ENCODE measurements at places on chromosomes 5 and 9.

DNA sequence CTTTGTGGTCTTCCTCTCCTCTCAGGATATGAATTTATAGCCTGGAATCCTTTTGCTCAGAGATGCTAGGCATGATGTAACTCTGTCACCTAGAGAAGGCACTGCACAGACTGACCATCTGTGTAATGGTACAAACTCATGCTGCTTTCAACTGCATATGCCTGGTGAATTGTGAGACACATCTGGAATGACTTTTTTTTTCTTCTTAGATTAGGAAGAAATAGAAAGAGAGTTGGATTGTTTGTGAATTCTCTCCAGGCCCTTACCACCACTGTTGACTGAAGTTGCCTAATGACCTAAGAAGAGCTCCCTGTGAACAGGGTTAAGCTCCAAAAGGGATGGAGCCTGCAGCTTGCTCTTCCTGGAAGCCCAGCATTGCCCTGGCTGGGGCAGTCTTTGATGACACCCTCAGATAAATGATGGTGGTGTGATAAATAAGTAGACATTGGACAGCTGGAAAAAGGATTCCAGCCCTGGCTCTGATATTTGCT, 47.8 kb upstream of the TRIM32 start:
- DNase-seq: no peak

GRCh38 chr9:90169490-90169889, 473.1 kb downstream of the DIRAS2 start:
- no peak for DNase-seq

GRCh38 chr9:90544488-90544887, 98.1 kb downstream of the DIRAS2 start:
- no peak for DNase-seq

DNA sequence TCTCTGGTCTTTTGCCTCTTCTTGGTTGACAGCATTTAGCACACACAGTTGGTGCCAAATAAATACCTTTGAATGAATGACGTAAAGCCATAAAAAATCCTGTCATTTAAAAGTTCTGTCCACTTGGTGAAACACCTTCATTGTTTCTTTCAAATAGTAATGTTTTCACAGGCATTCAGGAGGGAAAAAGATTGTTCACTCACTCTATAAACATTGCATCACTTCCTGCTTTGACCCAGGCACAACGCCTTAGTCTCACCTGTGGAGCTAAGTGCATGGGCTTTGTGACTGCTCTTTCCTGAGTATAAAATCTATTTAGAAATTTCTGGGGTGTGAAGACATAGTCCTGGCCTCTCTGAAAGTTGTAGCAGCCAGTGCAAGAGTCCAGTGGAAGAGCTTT, 88.9 kb upstream of the CXCL14 start:
- DNase-seq: no peak

- no peak for DNase-seq
Observed at GRCh38 chr5:81925981-81926380, 45.8 kb upstream of the ATG10 start.

DNA sequence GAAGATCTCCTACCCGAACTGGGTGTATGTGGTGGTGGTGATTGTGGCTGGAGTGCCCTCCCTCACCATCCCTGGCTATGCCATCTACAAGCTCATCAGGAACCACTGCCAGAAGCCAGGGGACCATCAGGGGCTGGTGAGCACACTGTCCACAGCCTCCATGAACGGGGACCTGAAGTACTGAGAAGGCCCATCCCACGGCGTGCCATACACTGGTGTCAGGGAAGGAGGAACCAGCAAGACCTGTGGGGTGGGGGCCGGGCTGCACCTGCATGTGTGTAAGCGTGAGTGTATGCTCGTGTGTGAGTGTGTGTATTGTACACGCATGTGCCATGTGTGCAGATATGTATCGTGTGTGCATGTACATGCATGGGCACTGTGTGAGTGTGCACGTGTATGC, 3.5 kb upstream of the SLC6A18 start:
- DNase-seq: no peak

- DNase-seq: peak; percentile 75
Observed at GRCh38 chr9:128438343-128439109, 17.3 kb upstream of the ODF2 start.

DNA sequence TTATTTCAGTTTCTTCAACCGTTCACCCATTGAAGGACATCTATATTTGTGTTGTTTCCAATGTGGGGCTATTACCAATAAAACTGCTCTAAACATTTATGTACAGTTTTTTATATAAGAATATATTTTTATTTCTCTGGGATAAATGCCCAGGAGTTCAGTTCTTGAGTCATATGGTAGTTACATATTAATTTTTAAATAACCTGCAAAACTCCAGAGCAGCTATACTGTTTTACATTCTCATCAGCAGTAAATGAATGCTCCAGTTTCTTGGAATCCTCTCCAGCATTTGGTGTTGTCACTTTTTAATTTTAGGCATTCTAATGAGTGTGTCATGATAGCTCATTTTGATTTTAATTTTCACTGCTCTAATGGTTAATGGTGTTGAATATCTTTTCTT, 36.2 kb downstream of the CDK7 start:
- DNase-seq: no peak

- DNase-seq: no peak
Observed at GRCh38 chr9:97660340-97660739, 26.7 kb downstream of the NCBP1 start.

DNA sequence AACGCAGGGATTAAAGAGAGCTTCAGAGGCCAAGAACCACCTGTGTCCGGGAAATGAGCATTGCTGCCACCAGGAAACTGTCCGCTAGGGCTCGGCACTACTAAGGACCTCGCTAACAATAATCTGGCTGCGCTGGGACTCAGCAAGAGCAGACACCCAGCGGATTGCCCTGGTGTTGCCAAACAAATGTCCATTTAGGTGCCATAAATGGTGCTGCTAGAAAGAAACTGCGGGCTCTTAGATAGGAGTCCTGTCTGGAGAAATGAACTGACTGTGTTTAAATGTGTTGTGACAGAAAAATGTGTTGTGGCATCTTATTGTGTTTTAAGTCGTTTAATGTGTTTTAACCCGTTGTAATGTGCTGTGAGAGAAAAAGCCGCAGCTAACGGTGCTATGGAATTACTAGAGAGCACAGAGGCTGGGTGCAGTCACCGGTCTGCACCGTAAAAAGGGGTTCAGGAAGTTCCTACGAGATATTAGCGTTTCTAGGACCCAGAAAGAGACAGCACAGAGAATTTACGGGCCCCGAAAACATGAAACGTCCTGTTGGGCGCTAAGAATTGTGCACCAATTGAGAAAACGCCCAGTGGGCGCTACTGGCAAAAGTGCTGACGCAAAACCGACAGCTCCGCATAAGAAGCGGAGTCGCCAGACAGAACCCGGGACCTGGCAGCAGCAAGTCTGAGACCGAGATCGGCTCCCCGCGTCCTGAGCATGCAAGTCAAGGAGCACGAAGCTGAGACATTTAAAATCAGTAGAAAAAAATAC, 90.6 kb downstream of the ANXA2R start:
- DNase-seq: no peak

- DNase-seq: no peak
Observed at GRCh38 chr5:158987231-158987630, 112.5 kb downstream of the EBF1 start.

GRCh38 chr9:110048403-110048975, 159.5 kb downstream of the C9orf152 start:
- no peak for DNase-seq

DNA sequence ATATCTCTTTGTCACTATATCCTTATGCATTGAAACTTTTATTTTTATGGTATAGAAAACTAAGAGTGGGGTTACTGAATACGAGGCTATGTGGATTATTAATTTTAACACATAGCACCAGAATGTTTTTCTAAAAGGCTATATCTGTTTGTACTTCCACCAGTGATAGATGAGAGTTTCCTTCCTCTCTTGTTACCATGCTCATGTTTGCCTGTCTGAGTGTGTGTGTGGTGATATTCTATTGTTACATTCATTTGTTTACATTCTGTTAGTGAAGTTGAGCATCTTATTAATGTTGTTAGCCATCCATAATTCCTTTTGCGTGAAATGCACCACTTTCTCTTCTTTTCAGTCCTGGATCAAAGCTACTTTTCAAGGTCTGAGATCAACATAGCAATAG, 54.1 kb upstream of the ALDH1A1 start:
- DNase-seq: no peak

GRCh38 chr5:118068886-118069285, 919.5 kb downstream of the DTWD2 start:
- no peak for DNase-seq

GRCh38 chr5:57432876-57433275, 49.7 kb downstream of the ACTBL2 start:
- DNase-seq: no peak

DNA sequence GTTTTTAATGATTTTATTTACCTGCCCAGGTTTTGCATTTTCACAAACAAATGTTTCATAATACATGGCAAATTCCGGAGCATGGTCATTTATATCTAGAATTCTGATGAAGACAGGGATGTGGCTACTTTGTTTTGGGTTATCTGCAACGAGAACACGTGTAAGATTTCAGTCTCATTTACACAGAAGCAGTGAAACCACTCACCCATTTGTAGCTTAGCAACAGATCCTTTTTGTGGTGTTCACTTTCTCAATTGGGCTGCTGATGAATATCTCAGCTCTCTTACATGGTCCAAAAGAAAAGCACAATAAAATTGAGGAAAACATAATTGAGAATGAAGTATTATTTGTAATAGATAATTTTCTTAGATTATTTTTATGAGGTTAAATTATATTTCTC, 148.6 kb downstream of the CDH9 start:
- peak; percentile 80 for DNase-seq

GRCh38 chr5:40507095-40507494, 172.6 kb upstream of the PTGER4 start:
- no peak for DNase-seq

- peak; percentile 11 for DNase-seq
Observed at GRCh38 chr9:127187231-127187956, 65.0 kb upstream of the ANGPTL2 start.

GRCh38 chr9:84772511-84772910, 103.0 kb downstream of the NTRK2 start:
- no peak for DNase-seq

- no peak for DNase-seq
Observed at GRCh38 chr9:121954477-121955140, 138.5 kb downstream of the TTLL11 start.

- no peak for DNase-seq
Observed at GRCh38 chr5:132259069-132259851, 1.8 kb downstream of the PDLIM4 start.

DNA sequence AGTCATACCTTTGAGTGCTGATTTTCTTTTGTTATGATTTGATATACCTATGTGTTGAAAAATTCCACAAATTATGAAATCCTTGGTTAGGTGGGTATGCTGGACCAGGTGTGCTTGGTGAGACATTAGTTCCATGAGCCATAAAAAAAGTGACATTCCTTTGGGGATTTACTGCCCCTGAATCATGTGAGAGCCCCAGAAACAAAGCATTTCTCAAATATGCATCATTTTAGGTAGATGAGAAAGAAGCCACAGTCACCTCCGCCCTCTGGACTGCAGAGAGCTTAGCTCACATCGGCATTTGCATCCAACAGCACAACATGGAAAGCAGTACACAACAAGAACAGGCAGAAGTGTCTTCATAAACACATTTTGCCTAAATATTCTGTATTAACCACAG, 55.3 kb downstream of the DAP start:
- no peak for DNase-seq

- no peak for DNase-seq
Observed at GRCh38 chr9:88477300-88477751, 57.7 kb upstream of the NXNL2 start.

GRCh38 chr9:78775696-78776295, 478.9 kb downstream of the PSAT1 start:
- peak; percentile 6 for DNase-seq

DNA sequence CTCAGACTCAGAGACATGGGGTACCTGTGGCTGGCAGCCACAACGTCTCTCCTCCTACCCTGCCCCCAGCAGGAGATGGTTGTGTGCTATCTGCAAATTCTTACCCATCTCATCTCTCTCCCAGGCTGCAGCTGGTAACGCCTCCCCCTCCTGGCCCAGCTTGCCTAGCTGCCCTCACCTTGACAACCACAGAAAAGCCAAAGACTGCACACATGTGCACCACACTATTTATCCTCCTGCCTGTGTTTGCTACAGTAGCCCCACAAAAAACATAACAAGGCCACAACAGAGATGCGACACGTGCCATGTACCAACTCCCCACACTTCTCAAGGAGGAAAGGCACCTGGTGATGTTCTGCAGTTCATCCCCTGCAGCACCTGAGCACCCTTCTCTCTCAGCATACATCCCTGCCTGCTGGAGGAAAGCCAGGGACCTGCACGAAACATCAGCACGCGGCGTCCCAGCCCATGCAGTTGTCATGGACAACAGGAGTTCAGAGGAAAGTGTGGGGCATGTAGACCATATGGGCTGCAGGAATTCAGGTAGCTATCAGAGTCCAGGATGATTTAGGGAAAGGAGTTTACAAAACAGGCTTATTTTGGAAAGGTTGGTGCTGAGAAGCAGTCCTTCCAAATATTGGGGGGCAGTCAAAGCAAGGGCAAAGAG, 168.7 kb downstream of the C5orf15 start:
- no peak for DNase-seq

DNA sequence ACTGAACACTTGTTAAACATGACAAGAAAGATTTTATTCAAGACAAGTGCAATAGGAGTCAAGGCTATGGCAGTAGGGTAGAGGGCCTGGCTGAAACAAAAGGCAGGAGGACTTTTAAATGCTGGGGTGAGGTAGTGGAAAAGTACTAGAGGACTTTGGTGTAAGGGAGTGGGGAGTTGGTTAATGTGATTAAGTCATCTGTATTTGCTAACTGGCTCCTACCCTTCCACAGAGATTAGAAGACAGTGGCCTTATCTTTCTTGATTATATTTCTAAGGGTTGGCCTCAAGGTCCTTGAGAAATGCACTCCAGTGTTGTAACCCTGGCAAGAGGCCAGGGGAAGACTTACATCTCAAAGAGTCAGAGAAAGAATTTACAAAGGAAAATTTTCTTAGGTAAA, 160.2 kb upstream of the FTMT start:
- DNase-seq: no peak

DNA sequence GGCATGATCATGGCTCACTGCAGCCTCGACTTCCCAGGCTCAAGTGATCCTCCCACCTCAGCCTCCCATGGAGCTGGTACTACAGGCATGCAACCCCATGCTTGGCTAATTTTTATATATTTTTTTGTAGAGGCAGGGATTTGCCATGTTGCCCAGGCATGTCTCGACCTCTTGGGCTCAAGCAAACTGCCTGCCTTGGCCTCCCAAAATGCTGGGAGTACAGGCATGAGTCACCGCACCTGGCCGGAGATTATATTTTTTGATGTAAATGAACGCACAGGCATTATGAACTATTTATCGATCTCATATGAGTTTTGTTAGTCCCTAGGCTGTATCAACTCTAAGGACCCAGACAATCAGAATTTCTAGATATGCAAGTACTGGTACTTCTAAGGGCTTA, 25.5 kb upstream of the CEP120 start:
- DNase-seq: no peak

DNA sequence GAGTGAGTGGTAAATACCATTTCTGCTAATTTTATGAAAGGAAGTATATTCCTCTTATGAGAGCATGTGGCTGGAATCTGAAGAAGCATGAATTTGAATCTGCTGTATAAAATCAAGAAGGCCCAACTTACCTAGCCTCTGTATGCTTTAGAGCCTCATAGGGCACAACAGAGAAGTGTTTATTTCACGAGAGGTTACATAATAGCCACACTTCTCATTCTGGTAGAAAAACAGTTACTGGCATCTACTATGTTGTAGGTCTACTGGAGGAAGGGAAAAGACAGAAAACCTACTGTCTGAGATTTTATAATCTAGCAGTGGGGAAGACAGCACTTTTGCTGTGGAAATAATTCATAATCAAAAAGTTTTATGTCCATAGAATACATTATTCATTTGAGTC, 172.6 kb upstream of the ZNF608 start:
- DNase-seq: no peak

All from NCI-H2107 (cell line).